ENCODE measurements at places on chromosomes 7 and 10.

- H3K27ac ChIP-seq = no peak overlapping the region
- no peak overlapping the region for H3K4me3 ChIP-seq
- no peaks in the 10 kb centered on the region for H3K36me3 ChIP-seq
- H3K27me3 ChIP-seq = no peaks in the 10 kb centered on the region
- peak; percentile 63 for DNase-seq
Observed at GRCh38 chr7:153381275-153382040, 621.9 kb downstream of the ACTR3B start.

- no peaks in the 10 kb centered on the region for H3K27me3 ChIP-seq
- H3K27ac ChIP-seq = no peak overlapping the region
- H3K36me3 ChIP-seq = no peaks in the 10 kb centered on the region
- DNase-seq = no peak
Observed at GRCh38 chr7:144534655-144535395, 131.3 kb upstream of the NOBOX start.

DNA sequence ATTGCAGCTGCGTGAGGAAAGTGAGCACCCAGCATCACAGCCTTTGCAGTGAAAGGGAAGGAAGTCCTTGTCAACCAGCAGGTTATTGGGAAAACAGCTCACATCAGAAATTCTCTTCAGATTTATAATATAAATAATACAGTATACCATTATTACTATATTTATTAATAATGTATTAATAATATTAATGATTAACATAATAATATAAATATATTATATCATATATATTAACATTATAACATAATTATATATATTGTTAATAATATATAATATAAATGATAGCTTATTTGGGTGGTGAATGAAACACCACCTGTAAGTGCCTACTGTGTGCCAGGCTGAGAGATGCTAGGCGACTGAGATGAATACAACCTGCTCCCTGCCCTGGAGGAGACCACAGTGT is 423.0 kb downstream of the TCERG1L start:
- H3K4me3 ChIP-seq = no peak overlapping the region
- no peaks in the 10 kb centered on the region for H3K36me3 ChIP-seq
- no peaks in the 10 kb centered on the region for H3K27me3 ChIP-seq
- no peak for DNase-seq

- H3K27ac ChIP-seq = peak overlapping the region; percentile 99
- peaks cover 4% of the 10 kb centered on the region for H3K36me3 ChIP-seq
- H3K4me1 ChIP-seq = peaks cover 17% of the 10 kb centered on the region
- H3K4me3 ChIP-seq = peak overlapping the region; percentile 97
- DNase-seq = peak; percentile 88
Observed at GRCh38 chr7:148941598-148942275, 57.6 kb upstream of the EZH2 start.

Measured in activated CD4-positive, alpha-beta T cell treated with anti-CD3 and anti-CD28 coated beads, Interleukin-2, amount 10 ng/mL, durations not matched to agents 24 days and 14 days (primary cell).